ENCODE measurements at places on chromosomes 3 and 15.

GRCh38 chr3:77038468-77038929, 1.4 kb upstream of the ROBO2 start:
- peak; percentile 81 for DNase-seq

DNA sequence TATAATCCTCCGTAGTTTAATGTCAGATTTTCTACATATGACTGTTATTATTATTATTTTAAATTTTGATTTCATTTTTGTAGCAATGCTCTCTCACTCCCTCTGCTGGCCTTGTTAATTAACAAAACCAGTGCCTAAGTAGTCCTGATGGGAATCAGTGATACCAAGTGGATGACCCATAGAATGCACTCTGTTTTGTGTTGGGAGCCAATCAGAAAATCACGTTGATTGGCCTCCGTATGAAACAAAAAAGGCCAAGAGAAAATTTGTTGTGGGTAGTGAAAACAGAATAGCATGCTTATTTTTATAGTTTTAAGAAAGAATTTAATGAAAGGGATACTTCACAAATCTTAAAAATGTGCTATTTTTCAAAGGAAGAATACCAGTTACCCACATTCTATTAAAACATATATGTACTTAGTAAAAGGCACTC, 34.4 kb upstream of the MEIS2 start:
- DNase-seq = peak; percentile 61

- DNase-seq = no peak
Observed at GRCh38 chr15:63057468-63058345, 15.2 kb downstream of the TPM1 start.

DNA sequence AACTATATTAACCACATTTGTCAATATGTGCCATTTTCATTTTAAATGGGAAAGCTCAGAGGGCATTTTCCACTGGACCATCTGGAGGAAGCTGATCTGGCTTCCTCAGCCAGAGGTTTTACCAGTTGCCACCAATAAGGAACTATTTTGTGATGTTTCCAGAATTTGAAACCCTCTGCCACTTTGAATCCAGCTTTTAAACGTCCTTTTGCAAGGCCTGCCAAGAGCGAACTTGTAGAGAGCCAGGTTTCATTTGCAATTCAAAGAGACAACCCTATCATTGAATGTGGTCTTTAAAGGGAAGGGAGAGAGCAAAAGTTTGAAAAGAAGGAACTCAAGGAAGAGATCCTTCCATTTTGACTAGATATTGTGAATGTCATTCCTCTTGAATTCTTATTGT, 123.3 kb upstream of the CHL1 start:
- no peak for DNase-seq

GRCh38 chr3:140238646-140239314, 303.8 kb downstream of the CLSTN2 start:
- DNase-seq = no peak

DNA sequence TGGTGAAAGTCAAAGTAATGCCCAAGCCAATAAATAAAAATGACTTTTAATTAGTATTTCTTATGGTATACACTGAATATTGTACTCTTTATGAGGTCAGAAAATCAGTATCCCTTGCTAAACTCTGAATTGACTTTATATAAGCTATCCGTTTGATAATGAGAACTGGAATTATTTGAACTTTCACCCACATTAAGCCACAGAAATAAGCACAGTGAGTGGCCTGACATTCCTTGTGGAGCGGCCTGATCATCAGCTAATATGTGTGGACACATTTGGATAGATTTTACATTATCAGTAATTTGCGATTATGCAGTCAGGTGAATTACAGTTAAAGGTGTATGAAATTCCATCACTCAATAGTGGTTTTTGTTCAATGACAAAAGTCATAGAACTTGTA, 136.0 kb upstream of the CBLB start:
- no peak for DNase-seq

DNA sequence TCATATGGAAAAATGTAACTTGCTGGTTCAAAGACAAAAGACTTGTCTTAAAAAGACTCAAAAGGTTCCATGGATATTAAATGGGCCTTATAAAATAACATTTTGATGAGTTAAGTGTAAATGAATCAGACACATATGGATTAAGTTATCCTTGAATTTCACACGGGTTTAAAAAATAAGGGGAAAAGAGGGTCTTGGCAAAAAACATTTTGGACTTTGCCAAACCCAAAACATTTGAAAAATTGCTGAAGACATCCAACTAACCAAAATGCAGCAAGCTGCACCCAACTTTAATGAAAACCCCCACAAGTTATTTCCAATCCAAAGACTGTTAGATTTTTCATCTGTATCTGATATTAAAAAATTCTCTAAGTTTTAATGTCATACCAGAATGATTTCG, 200.7 kb downstream of the MEIS2 start:
- no peak for DNase-seq

DNA sequence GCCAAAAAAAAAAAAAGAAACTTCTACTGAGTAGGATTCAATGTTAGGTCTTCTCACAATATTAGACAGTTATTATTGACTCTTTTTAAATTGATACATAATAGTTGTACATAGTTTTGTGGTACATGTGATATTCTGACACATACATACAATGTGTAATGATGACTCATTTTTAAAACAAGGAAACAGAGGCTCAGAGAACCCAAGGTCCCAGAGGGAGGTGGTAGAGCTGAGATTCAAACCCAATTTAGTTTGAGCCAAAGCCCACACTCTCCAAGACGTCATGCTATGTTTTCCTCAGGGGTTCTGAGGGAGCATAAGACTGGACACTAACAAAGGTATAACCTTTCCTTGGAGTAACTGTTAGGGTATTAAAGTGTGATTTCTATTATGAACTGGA, 40.6 kb downstream of the MYO5C start:
- no peak for DNase-seq

DNA sequence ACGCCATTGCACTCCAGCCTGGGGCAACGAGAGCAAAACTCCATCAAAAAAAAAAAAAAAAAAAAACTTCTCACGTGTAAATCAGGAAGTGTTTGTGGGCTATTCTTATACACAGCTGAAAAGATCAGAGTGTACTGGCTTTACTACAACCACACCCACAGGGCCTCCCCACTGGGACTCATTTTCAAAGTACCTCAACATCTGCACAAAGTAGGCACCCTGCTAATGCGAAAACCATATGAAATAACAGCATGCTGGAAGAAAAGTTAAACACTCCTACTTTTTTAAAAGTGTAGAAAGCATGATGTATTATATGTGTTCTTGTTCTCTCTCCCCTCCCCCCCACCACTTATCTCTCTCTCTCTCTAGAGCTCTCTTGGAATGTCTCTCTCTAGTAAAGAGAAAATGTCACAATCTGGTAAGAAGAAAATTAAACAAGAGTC, 11.1 kb downstream of the UACA start:
- no peak for DNase-seq

GRCh38 chr3:59446775-59447465, 397.1 kb upstream of the CFAP20DC start:
- no peak for DNase-seq

DNA sequence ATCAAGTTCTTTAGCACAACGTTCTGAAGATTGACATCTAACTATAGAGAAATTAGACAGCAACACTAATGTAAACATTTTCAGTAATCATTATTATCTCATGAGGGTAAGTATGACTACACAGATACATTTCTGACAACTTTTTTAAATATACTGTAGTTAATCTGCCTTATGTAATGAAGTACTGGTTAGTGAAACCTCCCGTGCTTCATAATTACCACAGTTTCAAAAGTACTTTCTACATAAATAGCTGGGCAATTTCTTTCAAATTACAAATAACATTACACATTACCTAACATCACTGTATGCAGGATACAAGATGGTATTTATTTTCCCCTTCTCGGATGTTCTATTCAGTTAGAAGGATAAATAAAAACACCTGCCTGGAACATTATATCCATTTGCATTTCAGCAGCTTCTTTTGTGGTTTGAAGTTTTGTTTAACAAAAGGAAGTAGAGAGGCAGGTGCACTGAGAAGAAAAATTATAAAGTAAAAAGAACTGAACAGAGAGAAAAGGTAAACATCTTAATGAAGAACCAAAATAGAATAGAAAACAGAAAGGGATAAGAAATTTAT, 1241.5 kb upstream of the GBE1 start:
- DNase-seq = no peak

DNA sequence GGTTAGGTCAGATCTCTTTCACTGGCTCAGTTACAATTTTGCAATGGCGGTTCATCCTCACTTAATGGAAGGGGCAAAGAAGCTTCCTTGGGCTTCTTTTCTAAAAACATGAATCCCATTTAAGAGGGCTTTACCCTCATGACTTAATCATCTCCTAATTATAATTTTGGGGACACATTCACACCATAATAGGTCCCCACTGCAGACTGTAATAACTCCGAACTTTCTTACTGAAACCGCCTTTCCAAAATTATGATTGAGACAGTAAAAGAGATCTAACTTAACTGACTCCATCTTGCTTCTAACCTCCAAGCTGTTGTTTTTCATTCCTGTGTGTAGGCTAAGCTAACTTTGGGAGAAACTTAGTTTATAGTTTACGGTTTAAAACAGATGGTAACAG, 33.3 kb upstream of the C15orf39 start:
- no peak for DNase-seq

DNA sequence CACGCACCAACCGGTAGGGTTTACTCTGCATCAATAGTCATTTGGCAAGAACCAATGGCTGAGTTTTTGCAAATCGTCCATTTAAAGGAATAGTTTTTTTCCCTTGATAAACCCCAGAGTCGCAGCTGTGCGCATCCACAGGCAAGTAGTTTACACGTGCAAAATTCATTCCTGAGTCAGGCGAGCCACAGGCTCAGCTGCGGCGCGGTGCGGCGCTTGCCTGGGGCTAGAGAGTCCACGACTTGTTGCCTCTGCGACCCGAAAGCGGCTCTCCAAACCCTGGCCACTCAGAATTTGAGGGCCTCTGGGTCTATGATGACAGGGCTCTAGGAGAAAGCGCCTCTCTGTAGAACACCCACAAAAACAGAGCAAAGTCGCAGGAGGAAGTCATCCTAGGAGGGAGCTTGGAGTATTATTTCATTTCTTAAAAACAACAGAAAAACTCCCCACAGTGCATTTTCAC, 36.7 kb downstream of the ZIC4 start:
- peak; percentile 25 for DNase-seq

DNA sequence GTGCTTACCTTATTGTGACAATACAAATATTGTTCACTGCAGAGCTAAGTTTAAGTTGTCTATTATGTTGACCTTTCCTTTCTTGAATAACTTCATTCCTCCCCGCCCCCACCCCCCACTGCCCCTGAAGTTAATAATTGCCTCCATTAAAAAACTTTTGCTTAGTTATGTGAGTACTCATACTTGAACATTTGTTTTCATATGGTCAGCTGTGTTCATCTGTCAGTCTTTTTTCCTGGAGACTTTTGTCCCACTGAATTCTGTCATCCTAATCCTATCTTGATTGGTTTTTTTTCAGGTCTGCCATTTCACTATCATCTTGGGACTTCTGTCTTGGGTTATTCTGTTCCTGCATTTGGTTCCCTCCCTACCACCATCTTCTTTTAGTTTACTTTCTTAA, 8.5 kb downstream of the SLC25A36 start:
- no peak for DNase-seq

DNA sequence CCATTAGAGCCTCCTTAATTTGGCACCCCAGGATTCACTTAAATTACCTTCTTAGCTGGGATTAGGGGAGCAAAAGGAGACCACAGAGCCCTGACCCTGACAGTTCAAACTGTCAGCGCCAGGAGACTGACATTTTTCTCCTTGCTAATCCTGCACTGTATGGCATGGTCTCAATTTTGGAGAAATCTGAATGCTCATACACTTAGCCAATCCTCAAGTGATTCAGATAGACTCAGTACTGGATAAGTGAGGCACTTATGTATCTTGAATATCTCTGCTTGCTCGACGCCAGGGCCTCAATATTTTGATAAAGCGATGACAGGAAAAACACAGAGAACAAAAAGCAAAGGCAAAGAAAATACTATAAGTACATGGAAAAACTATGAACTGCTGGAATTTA, 375.9 kb upstream of the WNT5A start:
- DNase-seq = no peak

DNA sequence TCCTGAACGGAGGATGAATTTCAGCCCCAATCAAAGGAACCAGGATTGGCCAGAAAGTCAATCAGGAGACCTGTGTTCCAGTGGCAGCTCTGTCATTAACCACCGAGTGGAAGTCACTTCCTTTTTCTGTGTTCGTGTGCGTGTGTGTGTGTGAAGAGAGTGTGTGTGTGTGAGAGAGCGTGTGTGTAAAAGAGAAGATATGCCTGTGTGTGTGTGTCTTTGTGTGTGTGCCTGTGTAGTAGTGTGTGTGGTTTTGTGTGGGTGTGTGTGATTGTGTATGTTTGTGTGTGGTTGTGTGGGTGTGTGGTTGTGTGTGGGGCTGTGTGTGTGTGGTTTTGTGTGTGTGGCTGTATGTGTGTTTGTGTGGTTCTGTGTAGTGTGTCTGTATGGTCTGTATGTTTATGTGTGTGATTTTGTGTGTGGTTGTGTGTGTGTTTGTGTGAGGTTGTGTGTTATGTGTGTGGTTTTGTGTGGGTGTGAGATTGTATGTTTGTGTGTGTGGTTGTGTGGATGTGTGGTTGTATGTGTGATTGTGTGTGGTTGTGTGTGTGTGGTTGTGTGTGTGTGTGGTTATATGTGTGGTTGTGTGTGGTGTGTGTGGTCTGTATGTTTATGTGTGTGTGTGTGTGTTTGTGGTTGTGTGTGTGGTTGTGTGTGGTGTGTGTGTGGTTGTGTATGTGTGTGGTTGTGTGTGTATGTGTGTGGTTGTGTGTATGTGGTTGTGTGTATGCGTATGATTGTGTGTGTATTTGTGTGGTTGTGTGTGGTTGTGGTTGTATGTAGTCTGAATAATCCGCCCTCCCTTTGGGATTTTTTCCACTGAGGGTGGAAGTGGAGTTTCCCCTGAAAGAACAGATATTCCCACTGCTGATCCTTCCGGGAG, 314.4 kb downstream of the SHQ1 start:
- no peak for DNase-seq

DNA sequence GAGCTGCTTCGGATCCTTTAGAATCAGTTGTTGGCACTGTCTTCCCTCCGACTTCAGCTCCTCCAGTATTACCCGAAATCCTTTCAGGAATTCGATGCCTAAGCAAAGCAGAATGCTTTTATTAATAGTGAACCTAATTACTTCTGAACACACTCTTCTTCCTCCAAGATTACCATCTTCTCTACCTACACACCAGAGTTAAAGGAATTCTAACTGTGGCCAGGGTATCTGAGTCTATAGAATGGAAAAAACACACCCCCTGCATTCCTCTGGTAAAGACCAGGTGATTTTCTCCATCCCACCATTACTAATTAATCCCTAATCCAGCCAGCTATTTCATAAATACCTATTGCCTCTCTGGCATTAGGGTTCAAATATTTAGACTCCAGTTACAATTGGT, 49.8 kb downstream of the SPATA12 start:
- no peak for DNase-seq

GRCh38 chr3:47228088-47228487, 54.5 kb downstream of the KIF9 start:
- DNase-seq = no peak

GRCh38 chr3:52087731-52088130, 31.4 kb upstream of the DUSP7 start:
- DNase-seq = no peak

- no peak for DNase-seq
Observed at GRCh38 chr3:154015307-154015706, 105.9 kb upstream of the ARHGEF26 start.

Measured in AG20443 (cell line).